Activated CD4-positive, alpha-beta T cell treated with anti-CD3 and anti-CD28 coated beads for 4 hours (primary cell): ENCODE measurements at places on chromosomes 2 and 18.

GRCh38 chr18:5414546-5414945 is 119.0 kb upstream of the ZBTB14 start:
- no peak for DNase-seq

- DNase-seq: no peak
Measured at GRCh38 chr2:237572742-237573101, 6.3 kb downstream of the PRLH start.

- no peak for DNase-seq
Measured at GRCh38 chr18:48709371-48710062, 170.7 kb downstream of the CTIF start.

DNA sequence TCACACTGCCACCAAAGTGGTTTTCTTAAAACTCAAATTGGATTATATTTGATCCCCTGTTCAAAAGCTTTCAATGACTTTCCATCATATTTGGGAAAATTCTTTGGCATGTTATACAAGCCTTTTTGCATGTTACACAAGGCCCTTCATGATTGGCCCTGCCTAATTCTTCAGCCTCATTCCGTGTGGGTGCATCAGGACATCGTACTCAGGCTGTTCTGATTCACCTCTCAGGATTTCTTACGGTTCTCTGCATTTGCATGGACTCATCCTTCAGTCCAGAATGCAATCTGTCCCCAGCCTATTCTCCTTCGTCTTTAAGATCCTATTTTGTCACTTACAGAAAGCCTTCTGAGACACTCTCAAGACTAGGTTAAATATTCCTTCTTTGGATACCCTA is 107.8 kb downstream of the LYPD1 start:
- DNase-seq: no peak

GRCh38 chr18:32389858-32390257 is 80.8 kb downstream of the GAREM1 start:
- no peak for DNase-seq

DNA sequence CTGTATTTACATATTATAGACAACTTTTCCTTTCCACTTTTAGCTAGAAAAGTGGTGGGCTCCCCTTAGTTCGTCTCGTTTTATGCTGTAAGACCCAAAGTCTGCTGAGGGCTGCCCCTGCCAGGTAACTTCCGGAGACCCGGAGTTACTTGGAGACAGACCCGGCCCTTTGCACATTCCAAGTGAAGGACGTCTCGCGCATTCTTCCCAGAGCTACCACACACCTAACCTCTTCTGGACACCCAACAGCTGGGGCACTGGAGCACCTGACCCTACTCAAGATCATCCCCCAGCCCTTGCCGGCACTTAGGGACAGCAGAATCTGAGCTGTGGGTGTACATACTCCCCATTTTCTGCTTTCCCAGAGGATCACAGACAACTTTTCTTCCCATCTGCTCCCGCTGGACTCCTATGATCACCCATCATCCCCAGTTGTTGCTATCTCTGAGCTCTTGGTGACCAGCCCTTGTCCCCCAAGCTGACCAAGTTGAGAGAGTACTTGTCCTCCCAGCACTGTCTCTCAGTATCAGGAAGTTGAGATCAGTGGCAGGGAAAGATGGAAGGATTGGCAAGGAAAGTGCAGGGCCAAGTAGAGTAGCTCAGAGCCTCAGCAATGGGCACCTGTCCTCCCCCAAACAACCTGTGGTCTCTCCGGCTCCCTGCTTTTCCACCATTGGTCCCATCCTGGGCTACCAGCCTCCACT is 8.4 kb upstream of the SATB2 start:
- DNase-seq: no peak

GRCh38 chr2:125456693-125457363 is 1199.1 kb upstream of the GYPC start:
- no peak for DNase-seq

GRCh38 chr2:170766693-170767092 is 3.5 kb upstream of the ERICH2 start:
- no peak for DNase-seq

DNA sequence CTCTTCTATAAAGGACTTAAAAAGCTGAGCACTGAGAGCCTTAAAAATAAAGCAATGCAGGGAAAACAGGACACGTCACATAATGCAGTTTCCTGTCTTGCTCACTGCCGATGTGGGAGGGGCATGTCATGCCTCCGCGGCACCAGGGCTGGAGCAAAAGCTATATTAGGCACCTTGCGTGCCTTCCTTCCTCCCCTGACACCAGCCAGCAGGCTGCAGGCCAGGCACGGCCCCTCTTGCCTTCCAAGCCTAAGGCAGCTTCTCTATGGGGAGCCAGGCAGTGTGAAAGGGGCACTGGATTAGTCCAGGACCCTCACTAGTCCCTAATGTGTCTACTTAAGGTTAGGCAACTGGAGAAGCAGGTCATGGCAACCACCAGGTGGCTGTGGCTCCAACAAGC is 26.3 kb downstream of the MRPL35 start:
- peak; percentile 41 for DNase-seq

DNA sequence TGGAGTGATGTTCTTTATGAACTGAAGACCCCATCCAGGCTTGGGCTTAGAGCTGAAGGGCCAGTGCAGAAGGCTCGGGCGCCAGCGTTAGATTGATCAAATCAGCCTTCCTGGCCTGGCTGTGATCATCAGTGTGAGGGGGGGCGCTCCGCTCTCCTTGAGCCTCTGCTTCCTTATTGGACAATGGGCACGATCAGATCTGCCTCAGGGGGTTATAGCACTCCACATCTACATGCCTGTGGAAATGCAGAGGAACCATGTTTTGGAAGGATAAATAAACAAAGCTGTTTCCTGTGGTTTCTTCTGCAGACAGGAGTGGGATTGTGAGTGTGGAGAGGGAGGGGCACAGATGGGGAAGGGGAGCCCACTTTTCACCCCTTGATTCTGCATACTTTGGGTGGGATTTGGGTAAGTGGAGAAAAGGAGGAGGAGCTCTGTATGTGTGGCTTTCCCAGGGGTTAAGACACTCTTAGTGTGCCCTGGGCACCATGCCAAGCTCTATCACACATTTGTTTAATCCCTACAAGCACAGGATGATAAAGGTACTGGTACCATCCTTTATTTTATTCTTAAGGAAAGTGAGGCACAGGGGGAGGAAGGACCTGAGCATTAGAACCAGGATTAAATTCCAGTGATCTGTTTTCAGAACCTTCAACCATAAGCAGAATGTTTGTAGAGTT is 150.5 kb downstream of the EN1 start:
- no peak for DNase-seq

GRCh38 chr2:16625201-16625729 is 40.4 kb downstream of the CYRIA start:
- DNase-seq: no peak

GRCh38 chr2:103859238-103859637 is 994.7 kb upstream of the POU3F3 start:
- DNase-seq: no peak

- no peak for DNase-seq
Measured at GRCh38 chr18:9421096-9421900, 54.0 kb upstream of the RALBP1 start.

DNA sequence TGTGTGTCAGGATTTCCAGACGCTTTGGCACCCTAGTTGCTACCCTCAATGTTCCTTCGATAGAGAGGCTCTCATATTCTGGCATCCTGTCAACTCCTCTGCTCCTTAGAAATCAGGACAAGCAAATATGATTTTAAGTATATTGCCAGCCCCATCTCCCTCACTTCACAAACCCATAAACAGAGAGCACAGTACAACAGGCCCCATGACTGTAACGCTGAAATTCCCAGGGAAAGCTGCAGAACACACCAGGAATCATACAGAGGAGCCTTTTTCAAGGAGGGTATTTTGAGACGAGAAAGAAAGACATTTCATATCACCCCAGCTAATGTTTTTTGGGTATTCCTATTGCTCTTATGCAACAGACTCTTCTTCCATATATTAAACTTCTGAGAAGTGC is 162.9 kb downstream of the NAPG start:
- no peak for DNase-seq

DNA sequence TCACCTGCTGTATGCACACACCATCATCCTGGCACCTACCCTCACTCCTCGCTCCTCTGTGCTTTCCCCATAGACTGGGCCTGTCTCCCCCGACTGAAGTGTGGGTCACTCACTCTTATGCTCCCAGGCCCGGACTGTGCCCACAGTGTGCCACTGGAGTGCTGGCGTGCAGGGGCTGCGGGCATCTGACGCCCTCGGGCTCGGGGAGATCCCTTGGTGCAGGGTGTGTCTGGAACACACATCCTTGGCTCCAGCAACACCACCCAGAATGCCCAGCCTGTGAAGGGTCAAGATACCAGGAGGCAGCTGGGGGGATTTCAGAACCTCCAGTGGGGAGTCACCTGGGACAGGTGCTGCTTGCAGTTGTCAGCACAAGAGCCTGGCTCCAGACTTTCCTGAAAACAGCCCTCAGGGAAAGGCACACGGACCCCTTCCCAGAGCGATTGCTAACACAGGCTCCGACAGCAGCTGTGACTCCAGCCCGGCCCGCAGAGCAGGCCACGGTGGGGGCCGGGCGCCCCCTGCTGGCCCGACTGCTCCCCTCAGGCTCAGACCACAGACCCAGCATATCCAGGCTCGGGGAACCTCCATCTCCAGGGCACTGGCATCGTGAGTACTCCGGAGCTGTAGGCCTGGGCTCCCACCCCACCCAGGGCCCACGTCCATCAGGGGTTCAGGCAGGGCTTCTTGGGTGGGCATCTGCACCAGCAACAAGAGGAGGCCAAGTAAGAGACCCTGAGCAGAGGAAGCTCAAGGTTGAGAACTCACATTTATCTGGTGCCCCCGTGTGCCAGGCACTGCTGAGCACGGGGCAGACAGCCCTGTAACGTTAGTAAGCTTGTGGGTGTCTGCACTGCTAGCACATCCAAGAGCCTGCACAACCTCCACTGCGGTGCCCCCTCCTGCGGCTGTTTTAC is 8.6 kb downstream of the HS1BP3 start:
- DNase-seq: peak; percentile 67

- peak; percentile 83 for DNase-seq
Measured at GRCh38 chr2:8680822-8681760, 765 bp upstream of the ID2 start.

GRCh38 chr18:65735155-65735554 is 15.7 kb upstream of the CDH7 start:
- no peak for DNase-seq

GRCh38 chr2:21412944-21413443 is 289.2 kb downstream of the TDRD15 start:
- DNase-seq: no peak

DNA sequence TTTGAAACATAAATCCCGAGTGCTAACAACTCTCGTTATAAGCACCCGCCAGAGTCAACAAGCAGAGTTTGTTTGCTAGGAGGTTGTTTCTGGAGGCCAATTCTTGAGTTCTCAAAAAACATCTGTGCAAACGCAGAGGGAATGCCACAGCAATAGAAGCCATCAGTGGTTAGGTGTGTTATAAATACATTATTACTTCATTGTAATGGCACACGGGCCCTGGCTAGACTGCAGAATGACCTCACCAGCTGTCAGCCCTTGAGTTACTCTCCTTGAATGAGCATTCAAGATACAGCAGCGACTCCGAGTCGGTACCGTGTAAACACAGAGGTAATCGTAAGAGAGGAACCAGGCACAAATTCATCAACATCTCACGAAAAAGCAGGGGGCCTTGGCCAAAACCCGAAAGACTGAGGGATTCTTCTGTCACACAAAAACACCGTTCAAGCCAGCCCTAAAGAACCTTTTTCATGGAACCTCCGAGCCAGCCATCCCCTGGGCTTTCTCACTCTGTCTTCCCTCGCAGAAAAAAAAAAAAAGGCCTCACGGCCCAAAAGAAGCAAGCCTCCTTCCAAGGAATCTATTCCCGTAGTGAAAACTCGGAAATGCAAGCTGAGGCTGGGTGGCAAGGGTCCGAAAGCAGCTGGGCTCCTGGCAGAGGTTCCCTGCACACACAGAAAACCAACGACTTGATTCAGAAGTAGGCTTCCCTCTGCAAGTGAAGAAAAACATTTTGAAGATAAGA is 133.7 kb upstream of the MEIS1 start:
- DNase-seq: no peak

DNA sequence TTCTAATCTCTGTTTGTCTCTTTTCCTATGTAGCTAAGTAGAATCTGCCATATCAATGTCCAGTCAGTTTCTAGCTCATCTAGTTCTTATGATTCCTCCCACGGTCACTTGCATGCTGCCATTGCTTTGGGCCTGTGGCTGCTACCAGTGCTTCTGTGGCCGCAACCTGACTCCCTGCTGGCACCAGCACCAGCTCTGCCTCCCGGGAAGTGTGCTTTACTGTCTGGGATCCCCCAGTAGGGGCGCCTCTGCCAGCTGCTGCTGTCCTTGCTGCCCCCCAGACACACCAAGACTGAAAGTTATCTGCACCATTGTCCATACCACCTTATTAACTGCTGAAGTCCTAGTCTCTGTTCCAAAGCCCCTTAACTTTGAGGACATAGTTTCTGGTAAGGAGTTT is 56.3 kb downstream of the RAPGEF4 start:
- no peak for DNase-seq

GRCh38 chr2:96174251-96175144 is 29.3 kb upstream of the DUSP2 start:
- peak; percentile 86 for DNase-seq

GRCh38 chr2:215847718-215848117 is 165.6 kb downstream of the MREG start:
- no peak for DNase-seq

- no peak for DNase-seq
Measured at GRCh38 chr2:207603486-207603885, 21.7 kb downstream of the METTL21A start.

DNA sequence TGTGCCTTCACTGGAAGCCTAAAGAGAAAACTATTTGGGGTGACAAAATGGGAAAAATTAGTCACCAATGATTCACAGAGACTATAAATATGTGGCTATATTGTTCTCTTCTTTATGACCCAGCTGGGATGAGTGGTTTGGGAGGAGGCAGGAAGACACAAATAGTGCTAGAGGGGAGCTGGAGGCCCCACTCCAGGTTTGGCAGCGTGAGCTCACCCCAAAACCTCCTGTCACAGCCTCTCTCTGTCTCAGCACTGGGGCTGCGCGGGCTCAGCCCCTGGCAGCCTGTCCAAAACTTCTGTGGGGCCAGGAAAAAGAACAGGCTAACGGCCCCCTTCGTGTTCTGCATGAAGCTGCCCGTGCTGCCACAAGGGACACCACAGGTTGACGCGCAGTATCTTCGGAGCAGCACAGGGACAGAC is 73.2 kb upstream of the LCLAT1 start:
- DNase-seq: no peak

DNA sequence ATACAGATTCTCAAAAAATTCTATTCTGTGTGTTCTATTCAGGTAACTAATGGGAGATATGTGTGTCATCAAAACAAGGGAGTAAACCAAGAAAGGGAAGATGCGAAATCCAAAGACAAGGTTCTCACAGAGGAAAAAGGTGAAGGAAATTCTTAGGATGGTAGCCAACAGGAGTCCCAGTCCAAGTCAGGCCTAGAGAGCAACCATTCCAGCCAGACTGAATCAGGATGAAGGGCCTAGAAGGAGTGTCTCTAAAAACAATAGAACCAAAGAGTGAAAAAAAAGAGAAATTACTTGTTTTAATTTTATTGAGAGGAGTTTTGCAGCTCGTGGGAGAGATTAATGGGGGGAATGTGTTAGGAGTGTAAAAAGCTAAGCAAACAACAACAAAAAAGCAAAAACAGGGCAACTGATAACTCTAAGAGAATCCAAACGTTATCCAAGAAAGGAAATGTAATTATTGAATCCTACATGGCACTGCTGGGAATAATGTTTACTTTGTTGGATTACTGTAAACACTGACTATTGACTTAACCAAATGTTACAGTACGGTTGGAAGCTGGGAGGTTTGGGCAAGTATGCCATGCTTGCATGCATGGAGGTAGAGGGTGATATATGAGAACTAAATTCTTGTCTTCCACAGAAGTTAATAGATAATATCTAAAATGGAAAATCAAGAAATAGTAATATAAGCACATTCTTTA is 12.3 kb downstream of the MAP3K20 start:
- no peak for DNase-seq

- DNase-seq: no peak
Measured at GRCh38 chr2:57549642-57550102, 496.9 kb upstream of the VRK2 start.
